Activated T-helper 1 cell treated with anti-CD3 and anti-CD28 coated beads, Interleukin-12 subunit alpha, Interleukin-12 subunit beta, Interleukin-2, Interleukin-4 antibody, amounts not matched to agents 30 ng/mL and 10 ng/mL and 1 ng/mL, durations not matched to agents 14 hours and 24 hours and 36 hours (primary cell): ENCODE measurements at places on chromosomes 2 and 18. TPM values are rescaled to one million over a fixed set of nuclear protein-coding genes. Genes with fewer than 3 reads are reported as not detected.

Gene COLEC11
- not detected in 2 replicates for total RNA-seq

Gene CD8B2
- total RNA-seq = 0.37 and 0.54 TPM in 2 replicates

Gene SERPINB3
- not detected in 2 replicates for total RNA-seq

Gene MBP
- total RNA-seq = 57.3 and 63.6 TPM in 2 replicates

Gene SERPINB11
- not detected in 2 replicates for total RNA-seq

Gene FSIP2
- 0.23 TPM in 1 of 2 replicates, not detected in the other for total RNA-seq

Gene PIEZO2
- total RNA-seq = not detected in 2 replicates

Gene GALNT5
- total RNA-seq = not detected in 2 replicates

DNA sequence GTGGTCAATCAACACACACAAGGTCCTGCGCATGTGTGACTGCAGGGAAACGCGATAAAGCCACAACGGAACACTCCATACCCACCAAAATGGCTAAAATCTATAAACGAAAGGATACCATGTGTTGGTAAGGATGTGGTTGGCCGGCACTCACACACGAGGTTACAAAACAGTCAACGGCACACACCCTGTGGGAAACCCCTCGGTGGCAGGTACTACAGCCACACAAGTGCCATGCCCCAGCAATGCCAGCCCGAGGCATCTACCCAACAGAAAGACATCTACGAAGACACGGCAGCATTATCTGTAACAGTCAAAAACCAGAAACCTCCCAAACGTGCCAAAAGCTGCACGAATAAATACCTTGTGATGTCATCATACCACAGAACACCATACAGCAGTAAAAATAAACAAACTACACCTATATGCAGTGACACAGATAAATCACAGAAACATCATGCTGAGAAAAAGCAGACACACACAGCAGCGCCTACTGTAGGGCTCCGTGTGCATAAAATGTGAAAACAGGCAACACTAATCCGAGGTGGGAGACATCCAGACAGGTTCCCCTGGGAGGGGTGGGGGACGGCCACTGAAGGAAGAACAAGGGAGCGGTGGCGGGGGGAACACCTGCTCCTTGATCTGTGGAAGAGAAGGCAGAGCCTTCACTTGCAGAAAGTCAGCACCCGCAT is 36.7 kb downstream of the HDAC4 start:
- no peak overlapping the region for H3K4me3 ChIP-seq
- no peak for DNase-seq
- peaks cover 33% of the 10 kb centered on the region for H3K4me1 ChIP-seq
- H3K27me3 ChIP-seq = no peaks in the 10 kb centered on the region

- H3K36me3 ChIP-seq = no peaks in the 10 kb centered on the region
- DNase-seq = no peak
- no peak overlapping the region for H3K4me3 ChIP-seq
- H3K4me1 ChIP-seq = no peaks in the 10 kb centered on the region
Observed at GRCh38 chr2:202361108-202361507, 15.0 kb upstream of the BMPR2 start.

DNA sequence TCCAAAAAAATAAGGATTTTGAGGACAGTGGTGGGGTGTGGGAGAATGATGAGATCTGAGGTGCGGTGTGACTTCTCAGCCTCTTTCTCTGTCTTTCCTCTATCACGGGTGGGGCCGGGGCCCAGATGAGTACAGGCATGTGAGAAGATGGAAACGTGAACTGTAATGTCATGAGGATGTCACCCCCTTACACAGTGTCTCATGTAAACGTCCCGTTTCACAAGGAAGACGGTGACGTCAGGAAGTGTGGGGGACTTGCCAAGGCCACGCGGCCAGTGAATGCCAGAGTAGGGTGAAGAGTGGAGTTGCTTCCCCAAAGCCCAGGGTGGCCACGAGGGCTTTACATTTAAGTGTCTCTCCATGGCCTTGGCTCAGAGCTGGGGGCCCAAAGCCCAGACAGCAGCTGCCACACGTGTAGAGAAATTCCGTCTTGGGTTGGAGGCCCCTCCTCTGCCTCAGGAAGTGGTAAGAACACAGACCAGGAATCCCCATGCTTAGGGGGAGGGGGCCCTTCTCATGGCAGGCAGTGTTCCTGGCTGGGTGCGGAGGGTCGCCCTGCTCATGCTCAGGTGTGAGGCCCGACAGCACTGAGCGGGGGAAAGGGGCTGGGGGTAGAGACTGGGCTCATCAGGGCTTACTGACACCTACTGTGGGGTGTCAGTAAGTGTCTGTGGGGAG is 80.9 kb upstream of the SMAD7 start:
- H3K4me3 ChIP-seq = no peak overlapping the region
- H3K36me3 ChIP-seq = no peaks in the 10 kb centered on the region
- H3K4me1 ChIP-seq = peaks cover 12% of the 10 kb centered on the region
- no peaks in the 10 kb centered on the region for H3K27me3 ChIP-seq

DNA sequence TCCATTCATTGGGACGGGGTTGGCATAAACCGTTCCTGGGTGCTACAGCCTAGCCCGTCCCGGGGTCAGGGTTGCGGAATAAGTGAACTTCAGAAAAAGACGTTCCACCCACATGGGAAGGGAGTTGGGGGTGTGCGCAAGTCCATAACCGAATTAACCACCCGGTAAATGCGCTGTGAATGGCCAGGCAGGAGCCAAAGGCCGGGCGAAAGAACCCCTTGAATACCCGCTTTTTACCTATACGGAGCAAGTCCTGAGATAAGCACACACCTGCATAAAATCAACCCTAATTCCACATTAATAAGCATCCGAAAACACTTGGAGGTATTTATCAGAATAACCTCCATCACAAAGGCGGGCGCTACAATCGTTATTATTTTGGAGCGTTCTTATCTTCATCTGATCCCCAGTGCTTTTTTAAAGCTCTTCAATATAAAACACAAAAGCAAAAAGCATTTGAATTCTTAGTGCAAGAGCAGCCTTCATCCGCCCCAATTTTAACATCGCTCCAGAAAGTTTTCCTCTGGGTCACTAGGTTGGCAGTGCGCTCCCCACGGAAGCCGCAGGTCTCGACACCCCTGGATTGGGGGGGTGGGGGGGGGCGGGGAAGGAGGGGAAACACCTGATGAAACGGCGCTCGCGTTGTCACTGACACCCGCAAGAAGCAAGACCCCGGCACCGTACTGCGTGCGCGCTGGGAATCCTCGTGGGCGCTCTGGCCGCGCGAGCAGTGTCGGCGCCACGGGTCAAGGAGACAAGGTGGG is 1.2 kb downstream of the SATB2 start:
- H3K4me3 ChIP-seq = peak overlapping the region; percentile 37
- peaks cover 4% of the 10 kb centered on the region for H3K36me3 ChIP-seq
- H3K27me3 ChIP-seq = peaks cover 54% of the 10 kb centered on the region
- no peak for DNase-seq

GRCh38 chr18:24894880-24895279 is 434.4 kb downstream of the HRH4 start:
- no peak overlapping the region for H3K4me3 ChIP-seq
- no peak for DNase-seq
- H3K4me1 ChIP-seq = no peaks in the 10 kb centered on the region
- H3K27ac ChIP-seq = no peak overlapping the region

DNA sequence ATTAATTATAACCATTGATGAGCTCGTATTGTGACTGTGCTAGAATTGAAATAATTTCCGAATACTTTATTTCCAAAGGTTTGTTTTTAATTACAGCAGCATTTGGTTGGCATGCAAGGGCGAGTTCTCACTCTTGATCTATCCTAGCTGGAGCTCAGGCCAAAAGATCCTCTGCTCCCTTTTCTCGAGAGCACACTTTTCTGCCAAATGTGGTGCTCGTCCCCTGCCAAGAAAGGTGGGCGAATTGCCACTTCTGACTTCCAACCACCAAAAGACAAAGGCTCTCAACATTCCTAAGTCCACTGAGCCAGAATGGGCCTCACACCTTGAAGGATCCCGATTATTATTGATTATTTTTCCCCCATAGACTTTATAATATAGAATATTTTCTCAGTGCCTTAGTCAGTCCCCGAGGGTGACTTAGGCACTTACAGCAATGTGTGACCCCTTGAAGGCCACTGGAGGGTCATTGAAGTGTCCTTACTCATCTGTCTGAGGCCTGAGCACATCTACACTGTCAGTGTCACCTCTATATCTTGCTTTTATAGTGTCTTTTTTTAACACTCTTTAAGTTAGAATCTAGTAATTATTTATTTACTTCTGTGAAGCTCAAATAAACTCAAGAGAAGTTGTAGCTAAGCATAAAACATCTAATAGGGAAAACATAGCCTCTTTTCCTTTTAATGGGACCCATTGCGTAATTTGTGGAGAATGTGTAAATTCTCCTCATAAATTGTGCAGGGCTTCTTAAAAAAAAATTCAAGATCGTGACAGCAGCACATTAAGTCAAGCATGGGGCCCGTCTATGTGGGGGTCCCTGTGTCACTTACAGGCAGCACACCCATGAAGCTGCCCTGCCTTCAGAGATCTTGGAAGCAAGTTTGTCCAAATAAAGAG is 98.3 kb downstream of the MEIS1 start:
- no peak overlapping the region for H3K4me3 ChIP-seq
- DNase-seq = no peak
- no peaks in the 10 kb centered on the region for H3K27me3 ChIP-seq
- no peaks in the 10 kb centered on the region for H3K36me3 ChIP-seq

DNA sequence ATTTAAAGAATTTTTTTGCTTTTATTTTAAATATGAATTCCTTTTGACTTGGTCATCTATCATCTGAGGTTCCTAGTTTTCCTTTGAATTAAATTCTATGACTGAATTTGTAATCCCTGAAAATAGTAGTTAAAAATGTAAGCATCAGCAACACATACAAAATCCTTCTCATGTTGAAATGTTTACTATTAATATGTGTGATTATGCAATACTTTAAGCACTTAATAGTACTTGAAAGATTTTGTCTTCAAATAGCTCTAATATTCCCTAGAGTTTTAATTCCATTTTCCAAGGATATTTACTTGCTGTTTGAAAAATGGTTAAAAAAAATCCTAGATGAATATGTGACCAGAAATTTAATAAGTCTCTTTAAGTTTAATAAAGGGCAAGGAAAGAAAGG is 26.6 kb upstream of the SPATS2L start:
- H3K36me3 ChIP-seq = no peaks in the 10 kb centered on the region
- peaks cover 23% of the 10 kb centered on the region for H3K27me3 ChIP-seq
- no peak overlapping the region for H3K27ac ChIP-seq

DNA sequence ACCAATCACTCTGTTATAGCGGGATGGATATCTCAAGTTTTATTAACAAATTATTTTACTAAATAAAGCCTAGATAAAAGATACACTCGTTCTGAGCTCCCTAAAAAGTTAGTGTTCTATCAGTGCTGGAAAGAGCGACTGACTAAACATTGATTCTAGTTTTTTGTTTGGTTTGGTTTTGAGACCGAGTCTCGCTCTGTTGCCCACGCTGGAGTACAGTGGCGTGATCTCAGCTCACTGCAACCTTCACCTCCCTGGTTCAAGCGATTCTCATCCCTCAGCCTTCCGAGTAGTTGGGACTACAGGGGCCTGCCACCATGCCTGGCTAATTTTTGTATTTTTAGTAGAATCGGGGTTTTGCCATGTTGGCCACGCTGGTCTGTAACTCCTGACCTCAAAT is 73.8 kb upstream of the CDCA7 start:
- H3K36me3 ChIP-seq = no peaks in the 10 kb centered on the region
- H3K27ac ChIP-seq = no peak overlapping the region
- DNase-seq = no peak
- peaks cover 13% of the 10 kb centered on the region for H3K4me1 ChIP-seq
- H3K4me3 ChIP-seq = no peak overlapping the region

GRCh38 chr18:61609131-61609530 is 275.9 kb downstream of the CDH20 start:
- no peak overlapping the region for H3K4me3 ChIP-seq
- H3K4me1 ChIP-seq = no peaks in the 10 kb centered on the region
- H3K27me3 ChIP-seq = peaks cover 29% of the 10 kb centered on the region
- no peaks in the 10 kb centered on the region for H3K36me3 ChIP-seq

DNA sequence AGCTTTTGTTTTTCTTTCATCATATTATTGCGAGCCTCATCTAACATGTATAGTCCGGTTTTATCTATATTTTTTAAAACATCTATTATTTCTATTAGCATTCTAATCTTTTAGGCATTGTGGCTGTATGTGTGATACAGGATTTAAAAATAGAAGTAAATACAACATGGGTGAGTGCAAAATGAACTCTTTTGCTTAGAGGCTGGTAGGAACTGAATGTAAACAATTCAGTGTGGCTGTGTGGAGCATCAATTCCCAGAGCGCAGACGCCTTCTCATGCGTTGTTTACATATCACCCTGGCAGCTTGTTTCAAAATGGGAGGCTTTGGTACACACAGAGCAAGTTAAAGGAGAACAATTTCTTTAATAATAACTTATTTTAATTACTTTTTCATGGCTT is 836 bp downstream of the DTNA start:
- H3K27me3 ChIP-seq = no peaks in the 10 kb centered on the region
- no peak overlapping the region for H3K27ac ChIP-seq

DNA sequence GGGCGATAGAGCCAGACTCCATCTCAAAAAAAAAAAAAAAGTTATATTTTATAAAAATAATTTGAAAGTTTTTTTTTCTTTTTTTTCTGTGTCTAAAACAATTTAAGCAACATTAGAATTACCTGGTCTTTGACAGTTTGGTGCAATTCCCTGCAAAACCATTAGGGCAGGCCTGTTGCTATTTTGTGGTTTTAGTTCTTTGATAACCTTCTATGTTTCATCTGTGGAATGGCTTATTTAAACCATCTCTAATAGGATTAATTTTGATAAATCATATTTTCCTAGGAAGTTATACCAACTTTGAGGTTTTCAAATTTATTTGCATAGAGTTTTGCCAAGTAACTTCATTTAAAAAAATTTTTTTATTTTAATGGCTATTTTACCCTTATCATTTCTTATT is 141.2 kb upstream of the TWIST2 start:
- no peaks in the 10 kb centered on the region for H3K4me1 ChIP-seq
- H3K36me3 ChIP-seq = no peaks in the 10 kb centered on the region
- DNase-seq = no peak
- no peak overlapping the region for H3K27ac ChIP-seq

DNA sequence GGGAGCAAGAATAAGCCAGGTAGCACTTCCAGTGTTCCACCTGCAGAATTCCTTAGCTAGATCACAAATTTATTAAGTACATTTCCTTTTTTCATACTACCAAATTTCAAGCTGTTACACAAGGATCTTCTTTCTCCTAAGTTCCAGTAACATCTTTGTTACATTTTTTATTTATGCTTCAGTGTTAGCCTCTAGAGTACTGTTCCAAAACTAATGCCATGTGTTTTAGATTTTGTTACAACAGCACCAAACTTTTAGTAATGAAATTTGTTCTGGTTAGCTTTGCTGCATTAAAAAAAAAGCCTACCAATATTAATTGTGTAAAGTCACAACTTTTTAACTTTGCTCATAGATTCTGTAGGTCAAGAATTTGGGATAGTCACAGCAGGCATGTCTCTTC is 161.1 kb downstream of the CAMKMT start:
- H3K36me3 ChIP-seq = peaks cover 1% of the 10 kb centered on the region
- no peak overlapping the region for H3K4me3 ChIP-seq
- no peak overlapping the region for H3K27ac ChIP-seq
- no peaks in the 10 kb centered on the region for H3K4me1 ChIP-seq
- DNase-seq = no peak
